ENCODE measurements at places on chromosomes 11 and 22.

- DNase-seq, result no peak
These were observed 34.6 kb upstream of the ANO1 start for GRCh38 chr11:70043482-70043881.

DNA sequence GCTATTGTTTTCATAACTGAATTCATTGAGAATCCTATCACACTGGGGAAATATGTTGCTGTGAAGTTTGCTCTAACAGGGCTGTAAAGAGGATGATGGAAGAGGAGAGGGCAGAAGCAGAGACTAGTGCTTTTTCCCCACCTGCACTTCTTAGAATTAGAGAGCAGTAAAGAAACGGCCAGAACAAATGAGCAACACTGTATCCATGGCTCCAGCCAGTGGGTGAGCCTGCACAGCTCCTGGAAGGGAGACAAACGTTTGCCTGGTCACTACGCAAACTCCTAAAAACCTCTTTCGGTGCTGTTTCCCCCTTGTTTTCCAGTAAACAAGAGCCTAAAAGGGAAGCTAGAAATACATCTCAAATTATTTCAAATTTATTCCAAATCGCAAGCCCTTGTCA lies 22.2 kb upstream of the OR10D3 start:
- no peak for DNase-seq

- DNase-seq, result no peak
These were observed 13.5 kb downstream of the KCNC1 start for GRCh38 chr11:17748044-17748443.

DNA sequence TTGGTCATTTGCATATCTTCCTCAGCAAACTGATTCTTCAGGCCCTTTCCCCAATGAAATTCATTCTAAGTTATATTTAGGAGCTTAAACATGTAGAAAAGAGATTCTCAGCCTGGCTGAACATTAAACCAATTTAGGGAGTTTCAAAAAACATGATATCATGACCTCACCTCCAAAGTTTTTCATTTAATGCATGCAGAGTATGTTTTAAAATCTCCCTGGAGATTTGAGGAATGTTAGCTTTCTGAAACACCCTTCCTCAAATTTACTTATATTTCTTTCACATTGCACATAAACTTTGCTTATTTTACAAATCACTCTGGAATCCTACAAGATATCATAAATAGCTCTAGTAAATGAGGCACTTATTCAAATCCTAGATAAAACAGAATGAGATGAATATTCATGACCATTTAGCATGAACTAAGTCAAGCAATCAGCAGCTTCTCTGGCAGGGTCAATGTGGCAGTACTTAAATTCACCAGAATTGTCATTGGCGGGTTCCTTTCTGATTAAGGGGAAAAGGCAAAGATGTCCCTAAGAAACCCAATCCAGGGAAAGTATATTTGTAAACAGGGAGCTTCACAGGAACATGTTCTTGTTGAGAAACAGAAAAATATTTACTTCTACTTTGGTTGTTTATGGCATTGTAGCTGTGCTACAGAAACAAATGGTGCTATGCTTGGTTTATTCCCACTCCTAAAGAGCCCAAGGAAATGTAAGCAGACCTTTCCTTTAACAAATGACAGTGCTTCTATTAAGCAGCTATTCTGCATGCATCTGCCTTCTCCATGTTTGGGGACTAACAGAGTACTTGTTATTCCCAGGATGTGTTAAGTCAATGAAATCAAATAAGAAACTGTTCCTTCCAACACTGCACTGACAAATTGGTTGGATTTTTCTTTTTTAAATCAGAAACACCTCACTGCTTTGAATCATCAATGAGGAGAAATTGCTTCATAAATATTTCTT lies 162.3 kb downstream of the C11orf87 start:
- DNase-seq, result no peak

GRCh38 chr22:26169315-26170111 lies at the start of gene SEZ6L:
Gene SEZ6L, plus strand, starts transcription at chr22:26169462. Its CDS starts 208 bp downstream, at chr22:26169670.
- no peak for DNase-seq

- DNase-seq, result no peak
These were observed 22.5 kb upstream of the DAGLA start for GRCh38 chr11:61657566-61658290.
